8988T (cell line): ENCODE measurements at places on chromosomes 2 and 18.

DNA sequence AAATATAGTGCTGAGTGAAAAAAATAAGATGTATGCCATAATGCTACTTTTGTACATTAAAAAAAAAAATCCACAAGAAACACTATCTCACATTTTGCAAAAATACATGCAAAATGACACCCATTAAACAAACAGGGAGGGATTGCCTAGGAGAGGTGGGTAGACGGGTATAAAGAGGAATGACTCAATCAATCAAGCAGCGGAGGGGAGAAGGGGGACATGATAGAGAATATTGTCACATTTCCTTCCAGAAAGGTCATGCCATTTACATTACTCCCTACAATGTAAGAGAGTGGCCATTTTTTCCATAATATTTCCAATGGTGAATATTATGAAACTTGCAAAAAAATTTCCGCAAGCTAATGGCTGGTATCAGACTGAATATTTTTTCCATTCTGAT is 542.3 kb upstream of the TNP1 start:
- DNase-seq, result no peak

DNA sequence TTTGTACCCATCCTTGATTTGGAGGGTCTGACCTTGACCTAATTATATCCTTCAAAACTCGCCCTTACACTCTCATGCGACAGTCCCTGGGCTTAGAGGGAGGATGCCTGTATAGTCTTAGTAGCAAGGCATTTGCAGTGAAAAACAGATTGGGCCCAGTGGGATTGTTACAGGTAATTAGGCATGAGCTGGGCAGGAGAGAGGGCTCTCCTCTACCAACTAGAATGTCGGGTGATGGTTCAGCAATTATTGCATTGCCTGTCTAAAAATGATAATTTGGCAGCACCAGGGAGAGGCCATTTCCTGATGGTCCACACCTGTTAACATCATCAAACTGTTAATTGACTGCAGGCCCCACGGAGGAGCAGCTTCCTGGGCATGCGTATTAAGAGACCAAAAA is 32.4 kb downstream of the COMMD1 start:
- DNase-seq, result no peak

DNA sequence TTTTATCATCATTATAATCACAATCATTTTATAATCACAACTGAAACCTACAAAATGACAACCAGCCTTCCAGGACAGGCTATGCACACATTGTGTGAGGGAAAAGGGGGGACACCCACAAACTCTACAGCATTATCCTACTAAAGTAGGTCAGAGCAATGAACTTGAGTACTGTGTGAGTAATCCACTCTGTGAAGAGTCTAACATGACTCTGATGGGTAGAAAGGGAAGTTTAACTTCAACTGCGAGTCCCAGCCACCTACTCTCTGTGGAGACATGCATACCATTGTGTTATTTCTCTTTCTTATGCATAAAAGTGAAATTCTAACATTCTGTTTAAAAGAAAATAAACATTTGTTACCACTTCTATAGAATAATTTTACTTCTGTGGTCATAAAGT is 177.9 kb downstream of the ZNF516 start:
- no peak for DNase-seq

DNA sequence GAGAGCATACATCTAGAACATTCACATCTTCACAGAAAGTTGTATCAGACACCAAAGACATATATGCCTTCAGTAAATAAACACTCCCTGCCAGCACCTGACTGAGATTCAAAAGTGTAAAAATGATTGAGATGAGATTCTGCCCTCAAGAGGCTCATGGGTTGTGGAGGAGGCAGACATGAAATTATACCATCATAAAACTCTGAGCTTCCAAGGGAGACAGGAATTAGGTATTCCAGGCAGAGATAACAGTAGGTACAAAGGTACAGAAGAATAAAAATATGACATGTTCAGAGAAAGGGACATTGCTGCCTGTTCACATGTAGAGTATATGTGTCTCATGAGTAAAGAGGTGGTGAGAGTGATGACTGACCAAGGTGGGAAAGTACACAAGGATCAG is 322.3 kb downstream of the OSR1 start:
- no peak for DNase-seq

- no peak for DNase-seq
Observed at GRCh38 chr2:126317790-126318431, 338.0 kb upstream of the GYPC start.

DNA sequence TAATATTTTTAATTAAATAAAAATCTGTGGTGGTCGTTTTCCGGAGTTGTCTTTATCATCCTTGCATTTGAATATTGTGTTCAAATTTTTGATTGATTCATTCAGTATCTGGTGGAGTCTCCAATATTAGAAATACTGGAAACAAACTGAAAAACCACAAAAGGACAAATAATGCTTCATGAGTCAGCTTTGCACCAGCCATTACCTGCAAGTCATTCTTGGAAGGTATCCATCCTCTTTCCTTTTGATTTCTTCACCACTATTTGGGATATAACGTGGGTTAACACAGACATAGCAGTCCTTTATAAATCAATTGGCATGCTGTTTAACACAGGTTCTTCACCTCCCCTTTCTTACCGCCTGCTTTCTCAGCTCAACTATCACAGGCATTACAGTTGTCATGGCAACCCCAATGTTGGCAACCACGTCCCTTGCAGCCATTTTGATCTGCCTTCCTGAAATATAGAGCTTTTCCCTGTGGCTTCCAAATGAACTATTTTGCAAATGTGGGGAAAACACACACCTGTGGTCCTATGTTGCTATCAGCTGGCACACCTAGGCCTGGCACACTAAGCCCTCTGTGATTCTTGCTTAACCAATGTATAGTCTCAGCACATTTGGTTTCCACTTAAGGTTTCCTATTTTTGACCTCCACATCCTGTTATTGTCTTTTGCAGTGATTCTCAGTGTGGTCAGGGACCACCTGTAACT is 6.5 kb downstream of the CTLA4 start:
- DNase-seq, result no peak

DNA sequence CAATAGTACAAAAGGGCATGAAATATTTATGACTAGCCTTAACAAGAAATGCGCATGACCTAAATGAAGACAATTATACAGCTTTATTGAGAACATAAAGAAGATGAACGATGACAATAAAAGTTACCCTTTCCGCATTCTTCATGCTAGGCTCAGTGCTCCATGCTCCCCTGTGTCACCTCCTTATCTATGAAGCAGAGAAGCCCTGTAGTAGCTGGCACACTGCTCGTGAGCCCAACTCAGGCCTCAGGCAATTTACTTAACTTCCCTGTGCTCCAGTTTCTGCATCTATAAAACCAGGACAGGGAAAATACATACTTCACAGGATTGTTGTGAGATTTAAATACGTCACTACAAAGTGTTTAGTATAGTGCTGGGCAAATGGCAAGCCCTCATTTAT is 34.5 kb upstream of the NABP1 start:
- DNase-seq, result no peak

- DNase-seq, result no peak
Observed at GRCh38 chr2:201579536-201579935, 63.8 kb downstream of the TMEM237 start.

GRCh38 chr18:56517196-56517595 is 121.2 kb downstream of the TXNL1 start:
- no peak for DNase-seq

- DNase-seq, result peak; percentile 18
Observed at GRCh38 chr2:149331023-149331400, 625 bp downstream of the LYPD6 start.

GRCh38 chr18:45023519-45023918 is 342.8 kb downstream of the SETBP1 start:
- DNase-seq, result no peak

GRCh38 chr2:104862058-104862941 is 8.4 kb downstream of the POU3F3 start:
- no peak for DNase-seq

GRCh38 chr2:112880696-112881095 is 30.3 kb upstream of the IL37 start:
- no peak for DNase-seq

DNA sequence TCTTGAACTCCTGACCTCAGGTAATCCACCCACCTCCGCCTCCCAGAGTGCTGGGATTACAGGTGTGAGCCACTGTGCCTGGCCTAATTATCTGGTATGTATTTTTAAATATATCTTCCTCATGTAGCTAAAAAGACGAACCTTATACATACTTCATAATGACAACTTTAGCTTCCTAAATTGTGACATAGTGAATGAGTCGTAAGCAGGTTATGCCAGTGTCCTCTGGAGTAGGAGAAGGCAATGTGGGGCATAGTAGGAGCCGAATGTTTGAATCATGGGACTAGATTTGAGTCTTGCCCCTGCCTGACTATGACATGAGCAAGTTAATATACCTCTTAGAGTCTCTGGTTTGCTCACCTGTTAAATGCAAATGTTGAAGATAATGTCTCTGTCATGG is 95.8 kb upstream of the FOSL2 start:
- DNase-seq, result no peak

GRCh38 chr2:219073413-219074129 is 12.8 kb upstream of the IHH start:
- no peak for DNase-seq

- no peak for DNase-seq
Observed at GRCh38 chr18:64678048-64678447, 529.2 kb upstream of the LINC00305 start.

DNA sequence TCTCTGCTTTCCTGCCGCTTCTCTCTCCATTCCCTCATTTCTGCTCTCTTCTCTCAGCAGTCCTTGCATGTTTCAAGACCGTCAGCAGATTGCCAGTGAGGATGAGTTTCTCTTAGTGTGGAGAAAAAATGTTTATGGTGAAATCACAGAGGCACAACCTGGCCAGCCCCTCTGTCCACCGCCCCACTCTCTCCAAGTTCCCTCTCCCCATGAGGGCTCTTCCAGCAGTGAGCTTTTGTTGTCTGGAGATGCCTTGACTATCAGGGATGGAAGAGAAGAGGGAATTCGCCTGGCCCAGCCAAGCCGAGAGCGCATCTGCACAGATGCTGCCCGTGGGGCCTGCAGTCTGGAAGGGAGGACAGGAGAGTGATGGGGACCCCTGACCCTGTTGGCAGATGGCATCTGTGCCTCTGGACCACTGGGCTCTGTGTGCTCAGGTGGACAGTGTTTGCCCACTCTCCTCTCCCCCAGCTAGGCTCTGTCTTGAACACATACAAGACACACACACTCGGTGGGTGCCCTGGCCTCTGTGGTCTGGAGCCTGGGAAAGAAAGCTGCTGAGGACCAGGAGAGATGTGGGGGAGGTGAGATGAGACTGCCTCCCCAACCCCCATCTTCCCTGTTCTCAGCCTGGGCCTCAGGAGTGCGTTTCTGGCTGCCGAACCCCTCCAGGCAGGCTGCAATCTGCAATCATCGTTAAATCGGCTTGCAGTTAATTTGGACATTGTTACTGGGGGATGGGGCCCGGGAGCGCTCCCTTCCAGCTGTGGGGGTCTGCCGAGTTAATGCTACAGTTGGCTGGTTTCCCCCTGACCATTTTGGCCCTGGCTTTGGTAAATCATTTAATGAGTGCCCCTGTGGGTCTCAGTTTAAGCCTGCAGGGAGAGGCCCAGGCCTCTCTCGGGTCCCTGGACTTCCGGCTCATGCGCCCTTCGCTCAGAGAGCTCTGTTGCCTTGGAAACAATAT is 4.5 kb downstream of the ITM2C start:
- DNase-seq, result no peak

DNA sequence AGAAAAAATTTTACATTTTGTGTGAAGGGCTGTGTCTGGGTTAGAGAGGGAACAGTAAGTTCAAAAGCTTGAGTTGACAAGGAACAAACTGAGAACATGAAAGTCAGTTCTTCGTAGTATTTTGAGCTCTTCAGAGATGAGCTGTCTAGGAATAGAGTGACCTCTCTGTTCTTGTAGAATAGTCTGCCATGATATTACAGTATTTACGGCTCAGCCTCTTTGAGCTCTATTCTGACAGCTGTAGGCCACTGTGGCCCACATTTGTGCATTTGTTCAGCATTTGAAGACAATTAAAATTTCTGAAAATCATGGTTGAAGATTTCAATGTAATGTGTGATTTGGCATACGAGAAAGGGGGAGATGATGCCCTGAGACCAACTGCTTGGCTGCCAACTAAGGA is 172.8 kb downstream of the MGAT5 start:
- DNase-seq, result no peak

GRCh38 chr2:6878549-6878948 is 972 bp downstream of the RSAD2 start:
- no peak for DNase-seq

GRCh38 chr18:73952296-73952946 is 195.2 kb downstream of the FBXO15 start:
- no peak for DNase-seq

- DNase-seq, result no peak
Observed at GRCh38 chr2:109407276-109408042, 206.3 kb downstream of the SEPTIN10 start.

- no peak for DNase-seq
Observed at GRCh38 chr2:19070886-19071285, 287.5 kb downstream of the OSR1 start.

DNA sequence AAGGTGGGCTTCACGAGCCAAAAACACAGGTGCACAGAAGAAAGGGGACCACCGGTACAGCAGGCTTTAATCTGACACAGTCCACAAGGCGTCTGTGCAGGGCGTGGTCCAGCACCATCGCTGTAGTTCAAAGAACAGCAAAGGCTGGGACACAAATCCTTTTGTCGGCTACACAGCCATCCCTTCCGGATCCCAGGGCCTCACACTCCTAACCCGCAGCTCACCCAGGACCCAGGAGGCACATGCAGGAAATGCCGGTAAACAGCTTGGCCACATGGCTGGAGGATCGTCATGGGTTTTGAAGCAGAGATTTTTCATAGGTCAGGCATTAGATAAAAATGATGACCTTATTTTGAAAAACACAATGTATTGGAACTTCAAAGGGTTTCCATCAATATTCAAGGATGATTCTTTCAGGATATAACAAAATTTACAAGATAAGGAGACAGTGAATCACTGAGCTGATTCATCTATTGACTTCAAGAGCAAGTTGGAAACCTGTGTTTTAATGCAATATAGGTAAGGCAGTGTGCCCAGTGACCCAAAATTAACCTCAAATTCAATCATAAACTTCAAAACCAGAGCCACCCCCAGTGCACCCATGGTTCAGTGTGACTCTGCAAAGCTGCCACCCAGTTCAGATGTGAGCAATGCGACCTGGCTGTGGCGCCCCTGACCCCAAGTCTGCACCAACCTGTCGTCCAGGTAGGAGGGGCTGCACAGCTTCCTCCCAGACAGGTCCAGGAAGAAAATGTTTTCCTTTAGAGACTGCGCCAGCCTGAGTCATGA is 74.4 kb downstream of the TMEM18 start:
- DNase-seq, result no peak

- DNase-seq, result peak; percentile 49
Observed at GRCh38 chr2:8803658-8804379, 33.6 kb downstream of the KIDINS220 start.

DNA sequence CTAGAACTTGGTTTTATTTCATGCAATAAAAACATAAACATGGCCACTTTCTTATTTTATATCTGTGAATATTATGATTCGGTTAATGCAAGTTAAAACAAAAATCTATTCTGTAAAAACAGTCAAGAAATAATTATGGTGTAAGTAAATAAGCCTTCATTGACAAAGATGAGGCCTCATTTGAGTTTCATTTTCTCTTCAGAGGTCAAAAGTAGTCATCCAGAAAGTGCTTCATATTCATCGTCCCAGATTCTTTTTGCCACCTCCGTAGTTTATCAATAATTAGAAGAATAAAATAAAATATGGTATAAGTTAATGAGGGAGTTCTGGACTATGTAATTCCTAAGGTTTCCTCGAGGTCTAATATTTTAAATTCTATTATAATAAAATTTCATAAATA is 19.4 kb upstream of the HNRNPA3 start:
- DNase-seq, result no peak
